ENCODE measurements at places on chromosomes 2 and 18. TPM values are rescaled to one million over a fixed set of nuclear protein-coding genes. Genes with fewer than 3 reads are reported as not detected.

GRCh38 chr2:132522901-132523300 lies 106.3 kb downstream of the GPR39 start:
- no peak for DNase-seq

GRCh38 chr2:95539290-95539689 lies 52.5 kb upstream of the TRIM43 start:
- DNase-seq, result no peak

DNA sequence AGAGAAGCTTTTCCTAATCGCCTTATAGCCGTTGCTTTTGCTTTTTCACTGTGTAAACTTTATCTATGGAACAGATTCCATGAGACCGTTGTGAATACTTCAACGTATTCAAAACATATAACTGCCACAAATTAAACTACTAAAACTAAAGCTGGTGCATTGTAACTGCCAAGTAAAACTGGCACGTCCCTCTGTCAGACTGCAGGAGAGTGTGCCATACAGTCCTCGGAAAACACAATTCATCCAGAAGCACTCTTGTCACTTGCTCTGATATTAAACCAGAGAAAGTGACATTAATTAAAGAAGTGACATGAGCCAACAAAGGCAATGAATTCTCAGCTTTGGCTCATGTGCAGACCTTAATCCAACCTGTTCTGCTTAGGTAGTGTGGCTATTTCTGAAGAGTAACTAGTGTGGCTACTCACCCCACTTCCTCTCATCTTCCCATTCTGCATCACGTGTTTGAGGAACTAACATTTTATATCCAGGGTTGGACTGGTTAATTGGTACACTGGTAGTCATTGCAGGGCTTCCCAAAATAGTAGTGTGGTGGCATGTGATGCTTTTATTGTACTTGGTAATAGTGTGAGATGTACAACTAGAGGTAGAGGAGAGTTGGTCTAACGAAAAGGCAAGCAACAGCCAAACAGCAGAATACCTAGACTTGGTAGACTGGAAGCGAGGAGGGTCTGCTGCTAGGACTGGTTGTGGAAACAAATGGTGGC lies 9.7 kb downstream of the VRK2 start:
- no peak for DNase-seq

DNA sequence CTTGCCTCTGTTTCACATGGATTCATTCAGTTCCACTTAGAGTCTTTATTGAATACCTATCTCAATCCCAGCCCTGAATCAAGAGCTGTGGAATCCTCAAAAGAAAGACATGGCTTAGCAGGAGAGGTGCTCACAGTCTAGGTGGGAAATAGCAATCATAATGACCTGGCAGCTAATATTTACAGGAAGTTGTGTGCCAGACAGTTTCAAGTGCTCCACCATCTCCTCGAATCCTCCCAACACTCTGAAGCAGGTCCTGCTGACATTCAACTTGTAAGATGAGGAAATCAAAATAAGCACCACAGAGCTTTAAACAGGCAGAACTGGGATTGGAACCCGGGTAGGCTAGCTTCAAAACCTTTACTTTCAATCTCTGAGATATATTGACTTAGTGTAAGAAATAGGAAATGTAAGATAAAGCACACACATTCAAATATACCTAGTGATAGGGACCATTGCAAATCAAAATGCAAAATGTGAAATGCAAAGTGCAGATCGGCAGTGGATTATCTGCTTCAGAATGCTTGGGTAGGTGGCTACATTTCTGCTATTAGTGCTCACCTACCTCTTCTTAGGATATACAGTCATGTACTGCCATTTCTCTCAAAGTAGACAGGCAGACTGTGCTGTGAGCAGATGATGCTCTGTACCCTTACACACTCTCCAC lies 182.0 kb downstream of the PRKCE start:
- DNase-seq, result no peak

DNA sequence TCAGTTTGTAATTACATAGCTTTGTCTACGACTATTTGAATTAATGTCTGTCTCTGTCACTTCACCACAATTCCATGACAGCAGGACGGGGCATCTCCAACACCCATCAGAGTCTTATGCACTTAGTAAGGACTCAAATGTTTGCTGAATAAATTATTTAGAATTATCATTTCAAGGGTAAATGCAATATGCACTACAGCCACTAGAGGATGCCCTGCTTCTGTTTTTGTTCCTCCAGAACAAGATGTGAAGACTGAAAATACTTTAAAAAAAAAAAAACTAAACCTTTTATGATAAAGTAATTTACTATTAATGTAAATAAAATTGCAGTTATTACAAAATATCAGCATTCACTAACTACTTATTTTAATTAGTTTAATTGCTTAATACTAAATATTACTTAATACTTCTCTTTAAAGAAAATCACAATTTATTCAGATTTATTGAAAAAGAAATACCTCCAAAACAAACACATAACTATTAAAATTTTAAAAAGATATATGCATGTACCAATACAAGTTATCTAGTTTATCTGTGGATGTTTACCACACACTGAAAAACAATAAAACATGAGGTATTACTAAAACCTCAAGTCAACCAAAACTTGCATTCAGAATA lies 3.2 kb downstream of the PIGN start:
- no peak for DNase-seq

GRCh38 chr2:219723311-219723710 lies 95.9 kb downstream of the SLC4A3 start:
- no peak for DNase-seq

GRCh38 chr2:37876227-37876626 lies 48.9 kb upstream of the RMDN2 start:
- no peak for DNase-seq

DNA sequence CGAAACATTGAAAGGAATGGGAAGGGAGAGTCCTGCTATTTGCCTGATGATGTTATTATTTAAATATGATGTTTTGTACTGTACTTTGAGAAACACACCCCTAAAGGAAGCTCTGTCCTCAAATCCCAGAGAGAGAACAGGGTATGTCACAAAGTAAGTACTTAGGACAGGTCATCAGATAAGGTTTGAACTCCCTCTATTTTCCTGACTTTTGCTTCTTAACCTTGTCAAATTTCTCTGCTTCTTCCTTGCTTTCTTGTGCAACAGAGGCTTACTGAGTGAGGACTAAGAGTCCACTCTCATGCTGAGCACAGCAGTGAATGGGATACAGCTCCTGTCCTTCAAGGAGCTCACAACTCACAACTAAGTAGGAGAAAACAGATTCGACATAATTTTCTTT lies 3.7 kb downstream of the DGUOK start:
- no peak for DNase-seq

DNA sequence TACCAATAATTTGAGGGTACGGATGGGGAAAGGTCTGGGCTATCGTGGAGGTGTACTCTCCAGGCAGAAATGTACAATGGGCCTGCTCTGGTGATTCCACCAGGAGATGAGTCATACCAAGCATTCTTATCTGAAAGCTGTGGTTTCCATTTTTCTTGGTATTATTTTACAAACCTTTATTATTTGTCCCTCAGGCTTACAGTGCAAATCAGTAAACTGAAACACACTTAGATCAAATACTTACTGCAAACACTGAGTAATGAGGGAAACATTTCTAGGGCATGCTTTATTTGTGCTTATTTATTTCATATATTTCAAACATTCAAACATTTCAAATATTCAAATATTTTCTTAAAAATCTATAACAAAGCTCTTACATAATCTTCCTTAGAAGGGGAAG lies 319.8 kb downstream of the RND3 start:
- DNase-seq, result no peak

DNA sequence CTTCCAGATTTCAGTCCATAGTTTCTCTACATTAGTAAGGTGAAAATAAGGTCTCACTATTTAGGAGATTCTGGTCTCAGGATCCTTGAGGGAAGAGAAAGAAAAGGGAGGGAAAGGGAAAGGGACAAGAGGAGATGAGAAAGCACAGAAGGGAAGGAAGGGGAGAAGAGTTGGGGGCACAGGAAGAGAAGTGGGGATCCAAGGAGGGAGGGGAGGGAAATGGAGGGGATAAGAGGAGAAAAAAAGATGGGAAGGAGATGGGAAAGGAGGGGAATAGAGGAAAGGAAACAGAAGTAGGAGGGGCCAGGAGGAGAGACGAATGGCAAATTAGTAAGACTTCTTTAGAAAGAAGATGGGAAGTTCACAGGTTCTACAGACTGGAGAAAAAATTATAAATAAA lies 39.2 kb upstream of the SPTBN1 start:
- DNase-seq, result no peak

- DNase-seq, result no peak
These were observed 84.7 kb upstream of the LAPTM4A start for GRCh38 chr2:20136149-20136548.

- DNase-seq, result no peak
These were observed 258.5 kb downstream of the RPIA start for GRCh38 chr2:88950010-88950409.

DNA sequence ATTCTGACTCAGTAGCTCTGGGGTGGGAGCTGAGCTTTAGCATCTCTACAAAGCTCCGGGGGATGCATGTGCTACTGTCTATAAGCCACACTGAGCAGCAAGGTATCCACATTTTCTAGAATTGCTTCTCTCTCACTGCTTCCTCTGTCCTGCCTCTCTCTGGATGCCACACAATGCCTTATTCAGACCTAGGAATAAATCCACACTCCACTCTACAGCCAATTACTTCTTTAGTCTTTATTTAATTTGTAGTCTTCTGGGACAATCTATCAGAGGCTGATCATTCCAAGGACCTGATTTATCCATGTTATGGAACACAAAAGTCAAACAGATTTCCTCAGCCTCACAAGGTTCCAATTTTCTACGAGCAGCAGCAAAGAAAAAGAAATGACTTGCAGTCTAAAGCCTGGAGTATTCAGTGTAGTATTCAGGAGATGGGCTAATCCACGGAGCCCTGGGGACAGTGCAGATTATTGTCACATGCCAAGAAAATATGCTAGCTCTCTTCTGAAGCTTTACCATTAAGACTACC lies 4.4 kb downstream of the BCL2 start:
- DNase-seq, result no peak

DNA sequence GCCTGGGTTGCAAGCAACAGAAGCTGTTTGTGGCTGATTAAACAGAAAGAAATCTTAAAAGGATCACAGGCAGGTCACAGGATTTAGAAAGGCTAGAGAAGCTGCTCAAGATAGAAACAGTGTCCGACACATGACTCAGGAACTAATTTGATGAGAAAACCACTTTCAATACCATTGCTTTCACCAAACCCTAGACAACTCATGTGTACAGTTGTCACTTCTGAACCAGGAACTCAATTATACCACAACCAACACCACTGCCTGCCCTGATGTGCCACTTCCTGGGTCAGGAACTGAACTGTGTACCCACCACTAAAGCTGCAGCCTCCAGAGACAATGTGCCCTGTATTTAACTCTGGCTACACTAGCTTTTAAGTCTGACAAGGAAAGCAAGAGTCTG lies 56.0 kb downstream of the TMEM247 start:
- no peak for DNase-seq

DNA sequence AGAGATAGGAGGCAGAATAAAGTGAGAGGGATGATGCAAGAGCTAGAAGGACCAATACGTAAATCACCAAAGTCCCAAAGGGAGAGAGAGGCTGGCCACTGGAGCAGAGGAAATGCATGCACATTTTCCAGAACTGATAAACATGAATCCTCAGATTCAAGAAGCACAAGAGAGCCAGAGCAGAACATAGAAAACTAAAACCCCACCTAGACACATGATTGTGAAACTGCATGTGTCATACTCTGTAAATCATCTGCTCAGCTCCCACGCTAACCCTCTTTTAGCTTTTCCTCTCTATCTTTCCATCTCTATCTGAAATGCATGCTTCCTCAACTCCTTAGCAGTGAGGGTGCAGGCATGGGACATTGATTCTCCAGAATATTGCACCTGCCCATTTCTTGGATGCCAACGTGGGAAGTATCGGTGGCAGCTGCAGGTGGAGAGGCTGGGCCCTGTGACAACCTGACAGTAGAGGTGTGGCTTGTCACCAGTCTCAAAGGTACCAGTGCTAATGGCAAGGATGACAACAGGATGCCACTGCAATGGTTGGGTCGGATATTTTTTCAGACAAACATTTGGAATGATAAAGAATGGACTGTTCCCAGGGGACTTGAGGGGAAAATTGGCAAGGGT lies 89.3 kb upstream of the OTOS start:
- no peak for DNase-seq

DNA sequence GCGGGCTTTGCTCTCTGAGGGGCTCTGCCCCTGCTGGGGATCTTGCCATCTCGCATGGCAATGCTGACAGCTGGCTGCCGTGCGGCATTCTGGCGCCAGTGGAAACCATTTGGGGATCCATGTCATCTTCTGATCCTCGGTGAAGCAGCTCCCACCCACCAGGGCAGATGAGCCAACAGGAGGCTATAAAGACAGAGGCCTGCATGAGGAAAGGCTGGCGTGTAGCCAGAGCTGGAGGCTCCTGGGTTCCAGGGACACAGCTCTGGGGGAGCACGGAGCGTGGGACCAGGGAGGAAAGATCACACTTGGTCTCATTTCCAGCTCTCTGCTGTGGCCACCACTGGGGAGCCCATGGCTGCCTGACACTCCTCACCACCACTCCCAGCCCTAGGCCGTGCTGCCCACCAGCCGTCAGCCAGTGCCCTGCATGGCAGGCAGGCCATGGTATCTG lies 145.8 kb downstream of the ZFP36L2 start:
- no peak for DNase-seq

DNA sequence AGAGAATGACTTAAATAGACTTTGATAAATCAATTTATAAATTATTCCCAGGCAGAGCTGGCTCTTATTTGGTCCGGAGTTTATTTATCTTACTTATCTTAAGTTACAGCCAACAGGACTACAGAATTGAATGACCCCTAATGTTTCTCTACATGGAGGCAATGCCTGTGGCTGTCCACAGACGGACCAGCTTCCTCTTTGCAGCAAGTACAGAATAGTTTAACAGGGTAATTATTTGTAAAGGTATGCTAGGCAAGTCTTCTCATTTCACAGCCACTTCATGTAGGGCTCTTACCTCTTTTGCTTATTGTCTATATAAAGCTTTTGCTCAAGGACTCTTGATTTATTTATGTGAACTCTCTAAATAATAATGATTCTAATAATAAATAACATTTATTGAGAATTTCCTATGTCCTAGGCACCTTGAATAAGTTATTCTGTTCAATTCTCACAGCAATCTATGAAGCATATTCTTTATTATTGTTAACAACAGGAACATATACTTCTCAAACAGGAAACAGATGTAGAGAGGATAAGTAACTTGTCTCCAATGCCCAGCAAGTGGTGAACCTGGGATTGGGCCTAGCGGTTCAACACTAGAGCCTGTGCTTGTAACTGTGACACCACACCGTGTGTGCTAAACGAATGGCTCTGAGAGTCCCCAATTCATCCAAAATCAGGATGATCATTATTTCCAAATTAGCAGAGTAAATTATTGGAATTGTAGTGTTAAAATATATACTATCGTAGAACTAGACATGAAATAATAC lies 58.8 kb upstream of the NXPH2 start:
- no peak for DNase-seq

- DNase-seq, result no peak
These were observed 81.6 kb downstream of the SH3RF3 start for GRCh38 chr2:109210431-109211200.

- no peak for DNase-seq
These were observed 114.9 kb upstream of the OSR1 start for GRCh38 chr2:19473350-19473749.

The GPC1 gene
- 58.0 TPM for total RNA-seq

The DSC3 gene
- total RNA-seq, result 306 TPM

The ADD2 gene
- 5.0 TPM for total RNA-seq

The CAB39 gene
- 49.2 TPM for total RNA-seq

The AKAIN1 gene
- total RNA-seq, result 1.1 TPM
